ENCODE measurements at places on chromosomes 4 and X.

GRCh38 chrX:102085706-102086105 is 39.8 kb upstream of the TCEAL2 start:
- DNase-seq = no peak

- DNase-seq = no peak
Observed at GRCh38 chr4:122831515-122832196, 5.0 kb downstream of the FGF2 start.

GRCh38 chrX:136195247-136195646 is 47.9 kb downstream of the FHL1 start:
- no peak for DNase-seq

- no peak for DNase-seq
Observed at GRCh38 chr4:108619372-108620100, 840 bp upstream of the RPL34 start.
